ENCODE measurements at places on chromosomes 4 and X.

GRCh38 chr4:17094876-17095210 is 196.4 kb upstream of the LDB2 start:
- no peak for DNase-seq

GRCh38 chr4:185839194-185839712 is 27.3 kb upstream of the SORBS2 start:
- DNase-seq, result peak; percentile 42

GRCh38 chr4:136438645-136439044 is 1093.6 kb downstream of the PCDH18 start:
- DNase-seq, result no peak

DNA sequence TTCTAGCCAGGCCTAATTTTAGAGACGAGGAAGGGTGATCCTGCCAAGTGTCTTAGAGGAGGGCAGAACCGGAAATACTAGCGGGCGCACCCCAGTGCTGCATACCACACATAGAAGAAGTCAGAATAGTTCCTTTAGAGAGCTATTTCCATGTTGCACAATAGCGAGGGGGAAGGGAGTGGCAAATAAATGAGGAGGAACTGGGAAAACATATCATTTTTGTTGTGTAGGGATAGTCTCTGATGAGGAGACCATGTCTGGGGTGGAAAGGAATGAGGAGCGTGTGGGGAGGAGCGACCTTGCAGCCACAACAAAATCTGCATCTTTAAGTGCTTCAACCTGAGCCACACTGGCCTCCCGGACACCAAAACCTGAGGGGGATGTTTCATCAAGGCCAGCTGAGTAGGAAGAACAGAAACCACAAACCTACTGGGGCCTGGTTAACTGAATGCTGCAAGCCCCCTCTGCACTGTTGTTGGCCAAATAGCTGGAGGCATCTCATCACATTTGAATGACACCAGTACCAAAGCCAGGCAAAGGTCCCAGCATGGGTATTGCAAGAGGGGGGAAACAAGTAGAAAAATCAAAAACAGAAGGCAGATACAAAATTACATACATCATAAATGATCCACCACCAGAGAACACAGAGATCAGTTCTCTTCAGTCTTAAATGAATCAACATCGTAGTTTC is 26.7 kb upstream of the C1QTNF7 start:
- peak; percentile 75 for DNase-seq

DNA sequence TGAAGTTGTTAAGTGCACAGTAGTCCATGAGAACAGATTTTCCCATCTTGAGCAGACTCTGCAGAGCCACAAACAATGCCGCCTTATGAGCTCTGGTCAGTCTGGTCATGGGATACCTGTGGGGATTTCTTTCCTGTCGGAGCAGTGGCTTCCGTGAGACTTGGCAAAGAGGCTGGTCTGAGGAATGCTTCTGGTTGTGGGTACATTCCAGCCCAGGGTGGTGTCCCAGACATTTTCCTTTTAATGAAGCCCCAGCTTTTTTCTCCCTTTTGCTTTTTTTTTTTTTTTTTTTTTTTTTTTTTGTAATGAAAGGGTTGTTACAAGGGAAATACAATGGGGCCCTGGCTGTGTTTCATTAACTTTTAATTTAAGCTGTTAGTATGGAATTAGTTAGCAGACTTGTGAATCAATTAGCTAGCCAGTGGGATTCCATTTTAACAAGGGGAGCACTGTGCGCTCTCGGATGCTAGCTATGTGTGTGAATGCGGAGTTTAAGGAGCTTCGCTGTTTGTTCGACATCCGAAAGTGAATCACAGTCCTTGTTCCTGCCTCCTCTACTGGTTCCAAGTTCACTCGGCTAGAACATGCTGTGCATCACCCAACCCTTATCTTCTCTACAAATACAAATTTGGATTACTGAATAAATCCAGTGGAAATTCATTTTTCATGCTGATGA is 225.1 kb downstream of the CBR4 start:
- no peak for DNase-seq

DNA sequence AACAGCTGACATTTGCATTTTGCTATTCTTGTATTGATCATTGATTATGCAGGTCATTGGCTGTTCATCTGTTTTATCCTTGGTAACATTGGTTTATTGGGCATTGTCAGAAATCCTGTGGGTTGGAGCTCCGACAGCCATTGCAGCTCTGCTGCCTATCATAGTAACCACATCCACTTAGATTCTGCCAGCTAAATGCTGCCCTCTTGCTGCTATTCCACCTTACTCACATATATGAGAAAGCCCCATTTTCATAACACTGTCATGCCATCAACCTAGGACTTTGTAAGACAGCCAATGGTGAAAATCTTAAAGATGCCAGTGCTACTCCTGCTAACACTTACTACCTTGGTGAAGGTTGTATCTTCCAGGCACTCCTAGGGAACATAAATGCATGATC is 187.3 kb upstream of the CXCL13 start:
- no peak for DNase-seq

DNA sequence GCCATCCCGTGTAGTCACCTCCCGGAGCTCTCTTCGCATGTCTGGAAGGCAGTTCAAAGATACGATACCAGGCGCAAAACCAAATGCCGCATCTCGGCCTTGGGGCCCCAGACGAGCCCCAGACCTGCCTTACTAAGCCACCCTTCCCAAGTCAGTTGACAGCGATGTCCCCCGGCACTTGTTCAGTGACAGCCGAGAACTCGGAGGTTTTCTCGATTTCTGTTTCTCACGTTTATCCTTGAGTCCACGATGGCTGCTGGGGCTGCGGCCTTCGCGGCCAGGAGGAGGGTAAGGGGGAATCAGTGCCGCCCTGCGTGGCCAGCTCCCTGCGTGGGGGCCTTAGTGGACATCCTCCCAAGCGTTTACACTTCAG is 7.3 kb downstream of the MAEA start:
- no peak for DNase-seq

DNA sequence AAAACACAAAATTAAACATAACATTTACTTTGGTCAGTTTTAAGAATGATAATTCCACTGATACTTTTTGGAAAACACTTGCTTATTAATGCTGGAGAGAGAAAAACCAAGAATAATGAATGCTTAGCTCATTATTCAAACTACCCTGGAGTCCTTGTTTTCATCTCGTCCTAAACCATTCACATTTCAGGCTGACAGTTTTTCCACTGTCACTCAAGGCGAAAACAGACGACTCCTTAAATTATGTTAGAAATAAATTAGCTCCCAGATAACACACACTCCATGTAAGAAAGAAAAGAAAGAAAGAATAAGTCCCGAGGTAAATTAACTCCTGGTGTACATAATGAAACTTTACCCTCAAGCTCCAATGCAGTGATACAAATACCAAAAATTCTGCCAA is 33.5 kb downstream of the TLR10 start:
- DNase-seq, result no peak

DNA sequence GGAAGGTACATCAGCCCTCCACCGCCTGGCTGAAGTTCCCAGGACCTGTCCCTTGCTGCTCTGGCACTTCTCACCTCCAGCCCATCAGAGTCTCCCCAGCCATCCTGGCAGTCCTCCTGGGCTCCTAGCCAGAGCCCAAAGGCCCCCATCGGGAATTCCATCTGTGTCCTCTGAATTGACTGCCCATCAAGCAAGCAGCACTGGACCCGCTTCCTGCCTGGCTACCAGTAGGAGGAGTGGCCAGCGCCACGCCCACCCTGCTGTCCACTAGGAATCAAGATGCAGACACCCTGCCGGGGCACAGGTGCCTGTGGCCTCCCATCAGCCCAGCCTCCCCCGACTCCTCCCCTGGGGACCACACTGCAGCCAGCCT is 47.2 kb downstream of the C4orf50 start:
- DNase-seq, result no peak

- DNase-seq, result peak; percentile 25
Measured at GRCh38 chrX:46913667-46914066, 1.4 kb downstream of the JADE3 start.

DNA sequence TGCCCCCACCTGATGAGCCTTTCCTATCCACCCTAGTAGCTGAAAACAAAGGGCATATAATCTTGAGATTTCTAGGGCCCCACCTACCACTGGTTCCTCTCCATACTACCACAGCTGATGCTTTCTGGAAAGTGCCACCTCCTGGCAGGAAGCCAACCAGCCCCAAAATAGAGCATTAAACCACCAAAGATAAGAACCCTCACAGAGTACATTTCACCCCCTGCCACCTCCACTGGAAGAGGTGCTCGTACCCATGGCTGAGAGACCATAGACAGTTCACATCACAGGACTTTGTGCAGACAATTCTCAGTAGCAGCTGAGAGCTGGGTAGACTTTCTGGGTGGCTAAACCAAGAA is 94.1 kb downstream of the IRS4 start:
- DNase-seq, result no peak

DNA sequence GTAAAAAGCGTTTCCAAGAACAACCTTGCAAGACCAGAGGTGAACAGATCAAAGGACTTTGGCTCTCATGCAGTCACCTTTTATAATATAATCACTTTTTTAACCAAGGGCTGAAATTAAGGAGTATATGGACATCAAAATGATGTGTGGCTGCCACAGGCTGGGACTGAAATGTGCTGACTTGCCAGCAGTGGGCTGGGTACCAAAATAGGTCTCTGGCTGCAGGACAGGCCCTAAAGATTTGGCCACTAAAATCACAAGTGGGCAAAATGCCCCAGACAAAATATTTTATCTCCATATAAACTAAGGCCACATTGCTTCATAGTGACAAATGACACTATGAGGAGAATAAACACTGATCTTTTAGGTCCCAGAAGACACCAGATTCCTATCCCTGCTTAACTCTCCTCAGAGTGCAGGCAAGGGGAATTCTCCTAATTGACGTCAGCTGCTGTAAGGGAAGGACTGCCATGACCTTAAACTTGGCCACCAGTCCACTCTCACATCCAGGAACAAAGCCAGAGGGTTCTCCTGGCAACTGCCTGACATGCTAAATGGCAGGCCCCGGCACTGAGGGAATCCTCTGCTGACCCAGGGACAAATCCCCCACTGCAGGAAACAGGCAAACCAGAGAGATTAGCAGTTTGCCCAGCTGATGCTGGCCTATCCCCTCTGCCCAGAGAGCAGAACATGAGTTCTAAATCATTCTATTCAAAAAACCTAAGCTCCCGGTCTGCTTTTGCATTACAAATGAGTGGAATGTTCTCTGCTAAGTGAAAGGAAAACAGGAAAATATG is 155.8 kb downstream of the PPP3CA start:
- DNase-seq, result peak; percentile 69

DNA sequence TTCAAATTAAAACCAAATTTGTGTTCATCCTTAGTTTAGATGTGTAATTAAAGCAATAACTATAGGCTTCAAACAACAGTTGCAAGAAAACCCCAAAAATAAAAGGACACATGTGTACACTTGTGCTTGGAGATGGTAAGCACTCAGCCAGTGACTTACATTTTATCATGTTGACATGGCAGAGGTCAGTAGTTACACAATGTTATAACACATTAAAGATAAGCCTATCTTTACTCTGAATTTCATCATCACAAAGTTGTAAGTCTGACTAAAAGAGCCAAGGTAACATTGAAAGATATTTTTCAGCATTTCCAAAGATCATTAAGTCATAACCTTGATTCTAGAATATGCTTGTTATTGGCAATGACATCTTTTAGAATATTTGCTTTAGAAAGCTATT is 98.5 kb upstream of the PNPLA4 start:
- DNase-seq, result no peak

- no peak for DNase-seq
Measured at GRCh38 chr4:153494562-153494961, 28.4 kb downstream of the TMEM131L start.

DNA sequence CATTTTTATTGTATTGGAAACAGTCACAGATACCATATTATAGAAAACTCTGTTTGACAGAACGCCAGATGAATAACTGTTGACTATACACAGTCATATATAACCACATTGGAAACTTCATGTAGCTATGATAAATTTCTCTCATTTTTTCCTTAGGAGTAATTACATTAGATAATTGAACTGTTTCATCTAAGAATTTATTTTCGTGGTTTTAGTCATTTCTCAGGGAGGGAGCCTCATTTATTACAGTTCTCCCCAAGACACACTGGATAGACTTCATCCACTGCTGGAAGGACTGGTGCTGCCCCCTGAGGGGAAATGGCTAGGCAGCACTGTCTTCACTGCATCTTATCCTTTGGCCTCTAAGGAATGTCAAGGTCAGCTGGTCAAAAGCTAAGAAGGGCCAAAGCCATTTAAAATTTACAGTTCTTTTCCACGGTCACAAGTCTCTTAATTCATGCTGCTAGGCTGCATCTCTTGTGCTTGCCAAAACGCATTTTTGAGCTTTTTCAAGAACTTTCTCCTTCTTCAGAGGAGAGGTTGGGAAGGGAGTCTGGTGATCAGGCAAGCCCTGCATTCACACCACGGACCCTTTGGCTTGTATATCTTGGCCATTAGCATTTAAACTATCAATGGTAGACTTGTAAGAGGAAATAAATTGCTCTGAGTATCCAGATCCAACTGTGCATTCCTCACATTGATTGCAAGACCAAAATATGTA is 145.1 kb downstream of the CBR4 start:
- peak; percentile 80 for DNase-seq

GRCh38 chr4:140901736-140902336 is 145.7 kb upstream of the TBC1D9 start:
- DNase-seq, result no peak

DNA sequence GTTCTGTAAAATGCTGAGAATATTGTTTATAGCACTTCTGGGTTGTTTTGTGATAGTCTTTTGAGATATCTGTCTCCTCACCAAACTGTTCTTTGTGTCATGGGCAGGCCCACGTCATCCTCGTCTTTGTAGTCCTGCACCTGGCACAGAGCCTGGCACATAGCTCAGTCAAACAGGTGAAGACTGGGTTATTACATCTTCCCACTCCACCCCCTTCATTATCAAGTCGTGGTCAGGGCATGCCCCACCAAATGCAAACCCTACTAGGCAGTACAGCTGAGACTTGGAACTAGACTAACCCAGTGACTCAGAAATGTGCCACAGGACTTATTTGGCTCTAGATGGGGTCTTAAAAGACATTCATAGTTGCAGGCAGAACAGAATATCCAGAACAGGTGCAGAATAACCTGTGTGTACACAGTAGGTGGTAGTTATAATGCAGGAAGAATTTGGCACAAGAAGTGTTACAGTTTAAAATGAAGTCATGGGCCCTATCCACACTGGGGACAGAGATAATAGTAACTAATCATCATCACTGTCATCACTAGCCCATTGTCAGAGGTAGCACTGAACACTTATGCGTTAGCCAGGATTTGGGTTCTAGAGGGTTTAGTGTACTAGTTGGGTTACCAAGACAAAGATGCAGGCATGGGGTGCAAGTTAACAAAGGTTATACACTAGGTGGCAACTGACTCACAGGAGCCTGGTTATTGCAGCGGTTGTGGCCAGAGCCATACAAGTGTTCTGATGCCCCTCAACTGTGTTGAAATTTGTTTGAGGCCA is 74.9 kb downstream of the TBL1X start:
- no peak for DNase-seq

GRCh38 chrX:13223868-13224567 is 95.8 kb downstream of the ATXN3L start:
- peak; percentile 83 for DNase-seq

DNA sequence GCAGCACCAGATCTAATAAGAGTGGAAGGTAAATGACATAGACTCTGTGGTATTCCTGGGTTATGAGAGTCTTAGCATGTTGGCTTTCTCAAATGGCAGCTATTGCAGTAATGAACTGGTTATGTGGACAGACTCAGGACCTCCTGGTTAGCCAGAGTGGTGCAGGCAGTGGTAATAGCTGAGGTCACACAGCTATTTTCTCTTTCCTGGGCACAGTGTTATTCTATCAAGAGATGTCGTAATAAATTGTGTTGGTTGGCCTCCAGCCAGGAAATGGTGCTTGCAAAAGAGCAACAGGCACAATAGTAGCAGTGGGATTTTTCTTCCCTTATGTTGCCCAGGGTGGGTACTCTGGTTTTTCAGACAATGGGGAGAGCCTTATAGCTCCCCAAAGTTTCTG is 279.2 kb upstream of the FGF16 start:
- no peak for DNase-seq
